GM12865 (cell line): ENCODE measurements at places on chromosomes 4 and X.
A peak's percentile ranks its signal among the peaks of the same experiment; 100 is the strongest.

- DNase-seq, result no peak
Observed at GRCh38 chrX:155870958-155871357, 10.2 kb upstream of the VAMP7 start.

DNA sequence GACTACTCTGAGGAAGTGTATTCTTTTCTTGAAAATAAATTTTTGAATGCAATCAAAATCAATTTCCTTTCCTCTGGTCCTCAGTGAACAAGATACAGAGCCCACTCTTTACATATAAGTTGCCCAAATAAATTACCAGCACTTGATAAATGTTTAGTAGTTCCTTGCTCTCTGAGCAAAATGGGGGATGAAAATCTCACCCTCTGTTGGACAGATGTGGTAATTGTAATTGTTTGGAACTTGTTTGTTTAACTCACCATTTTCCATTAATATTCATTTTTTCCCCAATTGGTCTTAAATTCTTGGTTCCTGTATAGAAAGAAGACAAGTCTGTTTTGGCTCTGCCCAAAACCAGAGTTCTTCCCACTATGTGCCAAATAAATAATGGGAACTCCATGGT, 146.3 kb downstream of the LDB2 start:
- DNase-seq, result no peak

DNA sequence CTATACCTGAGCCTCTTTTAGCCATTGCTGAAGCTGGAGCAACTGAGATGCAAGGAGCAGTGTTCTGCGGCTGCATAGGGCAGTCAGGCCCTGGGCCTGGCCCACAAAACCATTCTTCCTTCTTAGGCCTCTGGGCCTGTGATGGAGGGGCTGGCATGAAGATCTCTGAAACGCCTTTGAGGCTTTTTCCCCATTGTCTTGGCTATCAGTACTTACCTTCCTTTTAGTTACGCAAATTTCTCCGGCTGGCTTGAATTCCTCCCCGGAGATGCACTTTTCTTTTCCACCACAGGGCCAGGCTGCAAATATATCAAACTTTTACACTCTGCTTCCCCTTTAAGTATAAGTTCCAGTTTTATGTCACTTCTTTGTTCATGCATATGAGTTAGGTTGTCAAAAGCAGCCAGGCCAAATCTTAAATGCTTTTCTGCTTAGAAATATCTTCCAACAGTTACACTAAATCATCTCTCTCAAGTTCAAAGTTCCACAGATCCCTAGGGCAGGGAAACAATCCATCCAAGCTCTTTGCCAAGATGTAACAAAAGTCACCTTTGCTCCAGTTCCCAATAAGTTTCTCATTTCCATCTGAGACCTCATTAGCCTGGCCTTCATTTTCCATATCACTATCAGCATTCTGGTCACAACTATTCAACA, 194.4 kb upstream of the PCDH7 start:
- no peak for DNase-seq

GRCh38 chr4:145533001-145533400, 51.3 kb downstream of the SMAD1 start:
- DNase-seq, result no peak

DNA sequence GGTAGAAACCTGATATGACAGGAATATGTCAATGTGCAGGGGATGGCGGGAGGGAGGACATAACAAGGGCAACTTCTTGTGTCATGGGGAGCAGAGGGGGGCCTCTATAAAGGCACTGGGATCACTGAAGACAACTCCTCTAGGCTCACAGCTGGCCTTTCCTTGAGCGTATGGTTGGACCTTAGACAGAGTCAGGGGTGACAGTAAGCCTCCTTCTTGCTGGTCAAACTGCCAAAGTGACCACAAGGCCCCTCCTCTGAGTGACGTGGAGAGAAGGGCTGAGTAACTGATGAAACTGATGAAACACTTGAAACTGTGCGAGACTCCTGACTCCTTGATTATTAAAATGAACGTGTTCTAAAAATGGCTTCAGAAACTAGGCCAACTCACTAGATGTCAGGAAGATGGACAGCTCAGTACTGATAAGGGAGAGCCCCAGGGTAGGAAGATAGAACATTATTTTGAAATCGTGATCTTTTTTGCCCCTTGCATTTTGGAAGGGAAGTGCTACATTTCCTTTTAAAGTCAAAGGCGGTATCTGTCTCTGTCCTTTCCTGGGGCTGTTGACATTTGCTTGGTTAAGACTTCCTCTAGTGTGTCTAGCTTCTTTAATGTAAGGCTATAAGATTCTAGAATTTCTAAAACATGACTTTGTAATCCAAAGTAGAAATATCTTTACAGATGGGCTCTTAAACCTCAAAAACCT, 1.6 kb downstream of the RAB33A start:
- DNase-seq, result peak; percentile 80

DNA sequence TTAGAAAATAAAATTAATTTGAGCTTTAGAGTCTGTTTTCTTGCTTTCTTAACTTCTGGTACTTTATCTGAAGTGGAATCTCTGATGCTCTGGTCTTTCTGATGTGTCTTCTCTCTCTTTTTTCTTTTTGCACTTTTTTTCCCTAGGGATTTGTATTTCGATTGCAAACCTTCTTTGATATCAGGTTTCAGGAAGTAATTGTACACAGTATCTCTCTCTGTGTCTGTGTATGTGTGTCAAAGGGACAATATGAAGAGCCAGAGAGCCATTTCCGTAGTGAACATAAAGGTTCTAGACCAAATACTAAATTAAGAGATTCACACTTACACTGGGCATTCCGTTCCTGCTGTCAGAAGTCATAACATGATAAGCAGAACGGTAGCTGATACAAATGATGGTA, 325.0 kb downstream of the PCDH7 start:
- DNase-seq, result no peak

- DNase-seq, result no peak
Observed at GRCh38 chr4:34512616-34513015, 1731.7 kb downstream of the ARAP2 start.

DNA sequence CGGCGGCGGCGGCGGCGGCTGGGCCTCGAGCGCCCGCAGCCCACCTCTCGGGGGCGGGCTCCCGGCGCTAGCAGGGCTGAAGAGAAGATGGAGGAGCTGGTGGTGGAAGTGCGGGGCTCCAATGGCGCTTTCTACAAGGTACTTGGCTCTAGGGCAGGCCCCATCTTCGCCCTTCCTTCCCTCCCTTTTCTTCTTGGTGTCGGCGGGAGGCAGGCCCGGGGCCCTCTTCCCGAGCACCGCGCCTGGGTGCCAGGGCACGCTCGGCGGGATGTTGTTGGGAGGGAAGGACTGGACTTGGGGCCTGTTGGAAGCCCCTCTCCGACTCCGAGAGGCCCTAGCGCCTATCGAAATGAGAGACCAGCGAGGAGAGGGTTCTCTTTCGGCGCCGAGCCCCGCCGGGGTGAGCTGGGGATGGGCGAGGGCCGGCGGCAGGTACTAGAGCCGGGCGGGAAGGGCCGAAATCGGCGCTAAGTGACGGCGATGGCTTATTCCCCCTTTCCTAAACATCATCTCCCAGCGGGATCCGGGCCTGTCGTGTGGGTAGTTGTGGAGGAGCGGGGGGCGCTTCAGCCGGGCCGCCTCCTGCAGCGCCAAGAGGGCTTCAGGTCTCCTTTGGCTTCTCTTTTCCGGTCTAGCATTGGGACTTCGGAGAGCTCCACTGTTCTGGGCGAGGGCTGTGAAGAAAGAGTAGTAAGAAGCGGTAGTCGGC, 528 bp downstream of the FMR1 start:
- peak; percentile 46 for DNase-seq

DNA sequence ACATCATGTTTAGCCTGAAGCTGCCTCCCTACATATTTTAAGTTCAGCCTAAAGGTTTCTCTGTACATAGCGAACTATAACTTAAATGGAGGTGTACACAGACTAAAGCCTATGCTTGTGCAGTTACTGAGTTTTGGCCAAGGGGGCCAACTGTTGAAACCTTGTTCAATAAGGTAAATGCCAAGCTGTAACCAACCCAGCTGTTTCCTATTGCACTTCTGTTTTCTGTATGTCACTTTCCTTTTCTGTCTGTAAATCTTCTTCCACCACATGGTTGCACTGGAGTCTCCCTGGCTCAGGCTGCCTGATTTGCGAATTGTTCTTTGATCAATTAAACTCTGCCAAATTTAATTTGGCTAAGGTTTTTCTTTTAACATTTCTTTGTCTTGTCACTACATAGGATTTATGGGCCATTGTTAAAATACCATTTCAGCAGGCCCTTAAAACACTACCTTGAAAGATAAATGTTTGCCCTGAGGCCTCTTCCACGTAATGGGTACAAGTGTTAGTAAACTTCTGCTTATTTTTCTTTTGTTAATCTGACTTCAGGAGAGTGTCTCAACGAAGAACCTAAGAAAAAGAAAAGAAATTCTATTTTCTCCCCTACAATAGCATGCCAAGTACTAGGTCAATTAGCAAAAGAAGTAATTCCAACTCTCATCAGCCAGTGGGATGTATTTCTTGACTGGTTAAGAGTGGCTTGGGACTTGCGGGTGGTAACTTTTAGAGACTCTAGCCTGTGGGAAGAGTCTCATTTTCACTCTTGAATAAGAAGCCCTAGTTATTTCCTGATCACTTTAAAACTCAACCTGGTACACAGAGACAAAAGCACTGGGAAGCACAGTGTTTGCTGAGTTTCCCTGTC, 45.7 kb upstream of the PRSS12 start:
- peak; percentile 66 for DNase-seq

- DNase-seq, result no peak
Observed at GRCh38 chrX:49071877-49072711, 1.7 kb downstream of the PRAF2 start.

DNA sequence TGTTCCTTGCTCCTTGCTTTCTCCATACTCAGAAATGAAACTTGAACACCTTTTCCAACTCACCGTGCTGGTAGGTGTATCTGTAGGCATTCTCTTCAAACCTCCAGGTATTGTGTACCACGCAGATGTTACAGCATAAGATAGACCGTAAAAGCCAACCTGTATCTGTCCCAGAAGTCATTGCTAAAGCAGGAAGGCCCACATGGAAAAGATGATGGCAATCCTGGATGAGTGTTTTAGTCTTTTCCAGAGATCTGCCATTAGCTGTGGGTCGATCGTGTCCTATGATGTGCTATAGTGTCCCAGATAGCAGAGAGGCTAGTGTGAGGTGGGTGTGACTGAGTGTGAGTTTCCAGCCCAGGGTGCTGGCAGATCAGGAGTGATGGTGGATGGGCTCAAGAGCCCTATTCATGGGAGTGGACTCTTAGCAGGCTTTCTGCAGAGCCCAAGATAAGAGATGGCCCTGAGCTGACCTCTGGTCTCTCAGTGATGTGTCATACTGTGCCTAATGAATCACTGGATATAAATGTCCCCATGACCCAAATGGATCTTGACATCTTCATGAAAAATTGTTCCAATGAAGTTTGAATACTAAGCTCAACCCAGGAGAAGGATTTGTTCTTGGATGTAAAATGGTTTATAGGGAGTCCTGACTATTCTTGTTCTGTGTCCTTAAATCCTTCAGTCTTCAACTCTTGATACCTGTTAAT, 69.1 kb upstream of the WDR1 start:
- no peak for DNase-seq

DNA sequence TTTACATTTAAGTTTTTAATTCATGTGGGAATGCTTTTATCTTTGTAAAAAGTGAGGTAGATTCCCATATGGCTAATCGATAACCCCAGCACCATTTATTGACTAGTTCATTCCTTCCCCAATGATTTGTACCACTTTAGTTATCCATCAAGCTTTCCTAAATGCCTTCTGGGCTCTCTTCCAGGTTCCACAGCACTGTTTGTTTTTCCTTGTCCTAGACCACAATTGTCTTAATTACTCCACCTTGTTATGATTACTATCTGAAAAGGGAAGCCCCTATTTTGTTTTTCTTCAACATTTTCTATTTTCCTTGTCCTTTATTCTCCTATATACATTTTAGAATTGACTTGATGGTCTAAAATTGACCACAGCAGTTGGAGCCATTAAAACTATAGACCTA, 48.5 kb upstream of the GPRIN3 start:
- no peak for DNase-seq

DNA sequence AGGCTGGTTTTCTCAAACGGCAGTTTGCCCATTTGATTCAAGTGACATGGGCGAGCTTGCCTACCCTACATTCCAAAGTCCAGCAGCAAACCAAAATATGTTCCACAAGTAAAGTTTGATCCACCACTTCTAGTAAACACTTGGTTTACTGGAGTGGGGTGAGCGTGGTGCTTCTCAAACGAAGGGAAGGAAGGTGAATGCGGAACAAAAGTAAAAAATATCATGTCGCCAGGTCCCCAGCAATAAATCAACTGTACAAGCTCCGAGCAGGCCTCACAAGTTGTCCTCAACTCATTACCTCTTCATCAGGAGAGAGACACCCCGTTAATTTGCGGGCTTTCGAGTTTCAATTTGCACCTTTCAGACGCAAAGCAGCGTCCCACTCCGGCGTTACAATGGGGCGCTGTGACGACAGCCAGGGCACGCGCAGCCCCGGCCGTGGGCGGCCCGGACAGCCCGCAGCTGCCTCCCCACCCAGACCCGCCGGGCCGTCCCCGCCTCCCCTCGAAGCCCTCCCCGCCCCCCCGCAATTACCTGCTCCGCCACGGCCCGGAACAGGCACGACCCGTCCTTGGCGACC, 1.0 kb downstream of the OTUD4 start:
- DNase-seq, result peak; percentile 94

DNA sequence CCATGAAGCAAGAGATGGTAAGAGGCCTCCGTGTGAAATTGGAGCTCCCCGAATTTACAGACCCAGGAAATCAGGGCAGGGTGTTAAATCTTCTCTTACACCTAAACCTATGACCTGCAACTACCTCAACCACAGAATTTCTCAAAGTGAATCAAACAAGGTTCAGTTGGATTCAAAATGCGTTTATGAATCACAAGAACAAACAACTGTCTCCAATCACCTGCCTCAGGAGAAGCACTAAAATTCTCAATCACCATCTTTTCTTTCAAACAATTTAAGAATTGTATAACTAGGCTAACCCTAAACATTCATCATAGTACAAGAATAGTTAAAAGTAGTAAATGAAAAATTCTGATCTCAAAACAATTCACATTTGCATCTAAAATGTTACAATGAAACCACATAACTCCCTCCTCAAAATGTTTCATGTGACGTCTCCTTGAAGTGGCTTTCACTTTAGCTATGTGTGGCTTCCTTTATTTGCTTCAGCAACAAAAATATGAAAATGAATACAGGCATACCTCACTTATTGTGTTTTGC, 19.2 kb downstream of the PPP3CA start:
- peak; percentile 75 for DNase-seq

GRCh38 chrX:139720136-139720535, 12.2 kb upstream of the MCF2 start:
- no peak for DNase-seq

GRCh38 chr4:158159054-158159717, 13.6 kb downstream of the GASK1B start:
- DNase-seq, result no peak

DNA sequence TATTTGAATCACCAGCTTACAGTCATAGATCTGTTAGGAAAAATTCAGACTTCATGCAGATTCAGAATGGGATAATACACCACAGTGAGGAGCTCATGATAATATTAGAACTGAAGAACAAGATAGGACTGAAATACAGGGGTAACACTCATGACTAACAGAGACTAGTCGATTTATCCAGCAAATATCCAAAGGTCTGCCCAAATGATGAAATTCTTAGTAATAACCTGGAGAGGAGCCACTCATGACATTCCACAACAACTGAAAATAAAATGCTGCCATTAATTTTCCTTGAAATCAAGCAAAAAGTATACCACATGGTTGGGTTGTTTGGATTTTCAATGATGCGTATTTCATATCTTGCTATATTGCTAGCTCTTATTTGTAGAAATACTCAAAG, 903.7 kb upstream of the ADGRL3 start:
- no peak for DNase-seq
